Activated CD4-positive, alpha-beta T cell treated with anti-CD3 and anti-CD28 coated beads, Interleukin-2, amount 50 U/mL, for 48 hours (primary cell): ENCODE measurements at places on chromosomes 1 and 21.

DNA sequence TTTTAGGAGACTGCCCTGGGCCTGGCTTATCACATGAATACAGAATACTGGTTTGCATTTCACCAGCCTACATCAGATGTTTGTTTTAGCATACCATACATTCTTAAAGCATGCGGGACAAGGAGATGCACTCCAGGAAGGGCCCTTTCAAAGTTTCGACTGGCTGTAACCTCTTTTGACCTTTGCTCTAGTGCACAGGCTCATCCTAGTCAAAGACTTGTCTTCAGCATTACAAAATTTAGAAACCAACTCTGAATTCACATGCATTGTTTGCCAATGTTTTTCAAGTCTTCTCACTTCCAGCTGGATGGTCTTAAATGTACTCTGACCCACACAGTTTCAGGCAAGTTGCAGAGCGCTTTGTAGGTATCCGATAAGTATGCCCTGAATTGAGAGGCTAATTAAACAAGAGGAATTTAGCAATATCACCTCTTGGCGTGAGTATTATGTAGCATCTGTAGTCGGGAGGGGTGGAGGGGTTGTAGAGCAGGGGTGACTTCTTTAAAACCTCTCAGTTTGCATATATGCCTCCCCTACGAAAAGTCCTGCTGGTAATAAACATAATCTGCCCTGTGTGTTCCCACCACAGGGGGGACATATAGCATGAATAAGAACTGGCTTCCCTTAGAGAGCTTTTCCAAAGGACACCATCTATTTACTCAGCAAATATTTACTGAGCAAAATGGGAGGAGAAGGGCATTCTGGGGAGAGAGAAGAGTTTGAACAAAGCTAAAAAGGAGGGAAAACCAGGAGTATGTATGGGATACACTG lies 24.4 kb upstream of the AHCYL1 start:
- no peak for DNase-seq

- no peak for DNase-seq
Measured at GRCh38 chr1:4089421-4090175, 189.5 kb upstream of the C1orf174 start.

DNA sequence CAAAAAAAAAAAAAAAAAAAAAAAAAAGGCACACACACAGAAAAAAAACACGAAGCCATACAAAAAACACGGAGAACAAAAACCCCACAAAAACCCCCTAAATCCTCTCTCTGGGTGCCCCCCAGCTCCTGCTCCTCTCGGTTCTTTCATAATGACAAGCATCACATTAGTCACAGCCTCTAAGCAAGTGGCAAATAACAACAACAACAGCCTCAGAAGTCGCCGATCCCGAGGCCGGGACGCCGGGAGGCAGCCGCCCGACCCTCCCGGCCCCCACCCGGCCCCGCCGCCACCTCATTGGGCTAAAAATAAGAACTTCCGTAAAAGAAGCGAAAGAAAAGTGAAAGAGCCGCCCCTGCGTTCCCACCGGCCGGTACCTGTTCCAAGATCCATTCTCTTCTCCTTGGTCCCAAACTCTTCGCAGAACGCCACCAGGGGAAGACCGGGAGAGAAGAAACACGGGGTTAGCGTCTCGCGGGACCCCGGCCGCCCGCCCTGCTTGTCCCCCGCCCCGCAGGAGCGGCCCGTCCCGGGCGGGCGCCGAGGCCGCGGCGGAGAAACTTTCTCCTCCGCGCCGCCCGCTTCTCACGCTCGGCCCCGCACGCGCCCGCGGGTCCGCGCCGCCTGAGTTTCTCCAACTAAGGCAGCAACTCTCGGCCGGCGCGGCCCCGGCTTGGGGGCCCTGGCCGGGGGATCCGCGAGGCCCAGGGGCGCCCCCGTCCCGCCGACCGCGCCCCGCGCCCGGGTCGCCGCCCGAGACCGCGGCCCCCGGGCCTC lies 102.8 kb downstream of the CASZ1 start:
- DNase-seq, result peak; percentile 43

DNA sequence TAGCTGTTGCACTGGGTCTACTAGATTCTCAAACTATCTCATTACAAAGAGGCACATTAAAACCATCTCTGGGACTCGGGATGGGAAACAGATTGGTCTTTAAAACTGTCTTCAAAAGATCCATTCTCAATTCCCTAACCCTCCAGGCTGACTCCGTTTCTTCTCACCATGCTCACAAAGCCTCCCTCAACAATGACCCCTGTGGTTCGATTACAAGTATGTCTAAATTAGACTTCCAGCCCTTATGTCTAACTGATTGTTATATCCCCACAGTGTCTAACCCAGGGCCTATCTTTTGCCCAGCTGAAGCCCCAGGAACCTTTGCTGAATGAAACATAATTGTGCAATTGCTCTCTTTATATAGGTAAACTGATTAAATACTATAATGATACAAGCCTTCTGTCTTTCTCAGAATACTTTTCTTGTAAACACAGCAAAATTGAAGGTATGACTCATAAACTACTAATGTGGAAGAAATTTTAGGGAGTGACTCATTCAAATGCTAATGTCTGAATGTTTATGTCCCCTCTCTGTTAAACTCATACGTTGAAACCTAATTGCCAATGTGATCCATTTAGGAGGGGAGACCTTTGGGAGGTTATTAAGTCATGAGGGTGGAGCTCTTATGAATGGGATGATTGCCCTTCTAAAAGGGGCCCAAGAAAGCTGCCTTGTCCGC lies 65.6 kb upstream of the DAB1 start:
- no peak for DNase-seq

DNA sequence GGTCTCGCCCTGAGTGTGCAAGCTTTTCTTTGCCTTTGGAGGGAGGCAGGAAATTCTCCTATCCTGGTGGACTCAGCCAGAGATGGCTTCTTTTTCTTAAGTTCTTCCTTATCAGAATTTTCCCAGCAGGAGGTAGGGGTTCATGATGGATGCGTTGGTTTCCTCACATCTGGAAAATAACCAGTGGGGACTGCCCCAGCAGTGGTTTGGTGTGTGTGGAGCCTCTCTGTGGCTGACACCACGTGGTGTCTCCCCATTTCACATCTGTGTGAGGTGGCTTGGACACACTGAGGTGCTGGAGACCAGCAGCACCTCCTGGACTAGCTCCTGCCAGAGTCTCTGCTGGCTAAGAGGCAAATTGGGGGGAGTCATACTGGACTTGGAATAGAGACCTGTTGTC lies 32.6 kb downstream of the B3GALT5 start:
- no peak for DNase-seq

GRCh38 chr1:45297666-45298356 lies 28.9 kb upstream of the HPDL start:
- DNase-seq, result no peak

GRCh38 chr1:154767315-154768240 lies 102.5 kb downstream of the KCNN3 start:
- DNase-seq, result no peak

GRCh38 chr1:210233495-210234328 lies 1.1 kb downstream of the SERTAD4 start:
- peak; percentile 29 for DNase-seq

DNA sequence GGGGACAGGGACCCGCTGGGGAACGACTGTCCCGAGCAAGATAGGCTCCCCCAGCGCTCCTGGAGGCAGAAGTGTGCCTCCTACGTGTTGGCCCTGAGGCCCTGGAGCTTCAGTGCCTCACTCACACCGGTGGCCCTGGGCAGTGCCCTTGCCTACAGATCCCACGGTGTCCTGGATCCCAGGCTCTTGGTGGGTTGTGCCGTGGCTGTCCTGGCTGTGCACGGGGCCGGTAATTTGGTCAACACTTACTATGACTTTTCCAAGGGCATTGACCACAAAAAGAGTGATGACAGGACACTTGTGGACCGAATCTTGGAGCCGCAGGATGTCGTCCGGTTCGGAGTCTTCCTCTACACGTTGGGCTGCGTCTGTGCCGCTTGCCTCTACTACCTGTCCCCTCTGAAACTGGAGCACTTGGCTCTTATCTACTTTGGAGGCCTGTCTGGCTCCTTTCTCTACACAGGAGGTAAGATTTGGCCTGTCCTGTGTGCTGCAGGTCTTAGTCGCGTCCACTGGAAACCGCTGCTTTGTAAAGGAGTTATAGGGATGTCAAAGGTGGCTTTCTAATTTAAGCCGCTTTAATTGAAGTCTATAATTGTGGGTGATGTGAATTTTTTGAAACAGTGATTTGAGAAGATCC lies 717 bp downstream of the UBIAD1 start:
- DNase-seq, result no peak
